Chondrocyte (in vitro differentiated cells): ENCODE measurements at places on chromosomes 7 and 10.

- DNase-seq, result no peak
These were observed 456.8 kb downstream of the SORCS1 start for GRCh38 chr10:106707657-106708056.

- no peak for DNase-seq
These were observed 16.6 kb downstream of the LRRTM3 start for GRCh38 chr10:66942407-66942806.

- DNase-seq, result no peak
These were observed 139.4 kb downstream of the EPC1 start for GRCh38 chr10:32207544-32207943.

DNA sequence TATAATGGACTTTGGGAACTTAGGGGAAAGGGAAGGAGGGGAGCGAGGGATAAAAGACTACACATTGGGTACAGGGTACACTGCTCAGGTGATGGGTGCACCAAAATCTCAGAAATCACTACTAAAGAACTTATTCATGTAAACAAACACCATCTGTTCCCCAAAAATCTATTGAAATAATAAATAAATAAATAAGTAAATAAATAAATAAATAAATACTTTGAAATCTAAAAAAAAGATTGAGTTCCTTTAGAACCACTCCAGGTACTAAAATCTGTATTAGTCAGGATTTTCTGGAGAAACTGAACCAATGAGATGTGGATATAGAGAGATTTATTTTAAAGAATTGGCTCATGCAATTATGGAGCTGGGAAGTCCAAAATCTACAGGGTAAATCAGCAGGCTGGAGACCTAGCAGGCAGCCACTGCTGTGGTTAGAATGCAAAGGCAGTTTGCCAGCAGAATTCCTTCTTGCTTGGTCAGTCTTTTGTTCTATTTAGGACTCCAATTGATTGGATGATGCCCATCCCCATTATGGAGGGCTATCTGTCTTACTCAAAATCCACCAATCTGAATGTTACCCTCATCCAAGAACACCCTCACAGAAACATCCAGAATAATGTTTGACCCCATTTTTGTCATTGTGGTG, 8.9 kb downstream of the IGFBP1 start:
- DNase-seq, result no peak

DNA sequence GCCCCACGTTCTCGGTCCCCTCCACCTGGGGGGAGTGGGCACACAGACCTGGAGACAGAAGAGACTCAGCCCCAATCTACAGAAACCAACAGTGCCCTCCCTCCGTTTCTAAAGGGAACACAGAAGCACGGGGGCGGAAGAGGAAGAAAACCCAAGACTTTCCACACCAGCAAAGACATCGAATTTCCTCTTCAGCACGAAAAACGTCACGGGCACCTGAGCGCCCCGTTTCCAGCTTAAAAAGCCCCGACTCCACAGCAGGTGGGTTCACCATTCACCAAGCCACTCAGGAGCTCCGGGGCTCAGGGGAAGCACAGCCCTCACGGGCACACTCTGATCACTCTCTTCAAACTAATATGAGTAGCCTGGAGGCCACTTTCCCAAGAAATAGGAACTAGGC, 19.6 kb downstream of the NUDT1 start:
- DNase-seq, result no peak

DNA sequence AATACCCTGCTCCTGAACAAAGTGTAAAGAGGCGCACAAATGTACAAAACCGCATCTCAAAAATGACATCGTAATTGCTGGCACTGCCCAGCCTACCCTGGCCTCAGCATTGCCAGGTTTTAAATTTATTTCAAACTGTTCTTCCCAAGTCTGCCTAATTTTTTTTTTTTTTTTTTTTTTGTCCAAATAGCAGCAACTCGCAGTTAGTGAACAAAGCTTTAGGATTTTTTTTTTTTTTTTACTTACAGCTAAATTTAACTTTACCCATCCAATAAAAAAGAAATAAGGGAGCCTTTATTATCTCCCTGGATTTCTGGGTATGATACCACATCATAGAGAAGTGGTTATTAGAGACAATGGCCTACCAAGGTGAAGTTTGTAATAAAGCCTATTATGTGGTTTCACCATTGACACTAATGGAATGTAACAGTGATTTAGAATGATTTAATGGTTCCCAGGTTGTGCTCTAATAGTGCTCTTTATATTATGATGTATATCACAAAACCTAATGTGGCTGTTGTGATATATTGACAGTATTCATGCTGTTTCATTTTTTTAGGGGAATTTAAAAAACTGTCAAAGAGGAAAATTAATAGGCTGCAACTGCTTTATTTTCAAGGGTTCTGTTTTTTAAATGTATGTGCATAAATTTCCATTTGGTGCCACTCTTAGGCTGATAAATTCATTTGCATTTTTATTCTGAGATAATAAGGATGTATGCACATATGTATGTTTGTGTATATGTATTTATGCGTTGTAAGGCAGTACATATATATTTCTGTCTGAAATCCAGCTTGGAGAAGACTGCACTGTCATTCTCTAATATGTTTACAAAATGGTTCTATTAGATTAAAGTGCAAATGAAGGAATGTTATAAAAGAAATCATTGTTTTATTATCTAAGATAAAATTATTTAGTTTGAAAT, 309.0 kb downstream of the TFEC start:
- no peak for DNase-seq
